Left renal pelvis (tissue), 4 donors: ENCODE measurements at places on chromosomes 11 and 22. TPM values are rescaled to one million over a fixed set of nuclear protein-coding genes. Genes with fewer than 3 reads are reported as not detected.
A peak's percentile ranks its signal among the peaks of the same experiment; 100 is the strongest.

DNA sequence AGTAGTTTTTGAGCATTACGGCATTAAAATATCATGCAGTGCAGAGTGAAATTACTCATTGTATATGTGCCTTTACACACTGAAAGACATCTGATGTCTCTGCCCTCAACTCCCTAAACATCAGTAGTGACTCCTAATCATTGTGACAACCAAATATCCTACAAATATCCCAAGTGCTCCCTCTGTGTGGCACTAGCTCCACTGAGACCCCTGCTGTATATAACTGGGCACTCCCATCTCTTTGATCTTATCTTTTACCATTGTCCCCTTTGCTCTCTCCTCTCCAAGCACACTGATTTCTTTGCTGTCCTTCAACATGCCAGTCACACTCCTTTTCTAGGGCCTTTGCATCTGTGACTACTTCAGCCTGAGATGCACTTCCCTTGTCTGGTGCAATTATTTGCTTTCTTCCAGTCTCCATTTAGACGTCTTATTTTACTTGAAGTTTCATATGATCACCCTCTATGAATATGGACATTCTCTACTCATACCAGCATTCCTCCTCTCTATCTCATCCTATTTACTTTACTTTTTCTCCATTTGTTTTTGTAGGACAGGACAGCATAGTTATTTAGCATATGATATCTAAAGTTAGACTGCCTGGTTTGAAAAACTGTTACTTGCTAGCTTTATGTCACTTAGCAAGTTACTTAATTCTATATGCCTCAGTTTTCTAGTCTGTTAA lies 2.4 kb downstream of the SLC5A12 start:
- DNase-seq: no peak

GRCh38 chr11:93904716-93905115 lies 54.3 kb upstream of the VSTM5 start:
- DNase-seq: no peak

The KCNJ1 gene
- polyA plus RNA-seq: 76.1 TPM

- no peak for DNase-seq
These were observed 85.3 kb downstream of the GGT1 start for GRCh38 chr22:24688256-24688655.

DNA sequence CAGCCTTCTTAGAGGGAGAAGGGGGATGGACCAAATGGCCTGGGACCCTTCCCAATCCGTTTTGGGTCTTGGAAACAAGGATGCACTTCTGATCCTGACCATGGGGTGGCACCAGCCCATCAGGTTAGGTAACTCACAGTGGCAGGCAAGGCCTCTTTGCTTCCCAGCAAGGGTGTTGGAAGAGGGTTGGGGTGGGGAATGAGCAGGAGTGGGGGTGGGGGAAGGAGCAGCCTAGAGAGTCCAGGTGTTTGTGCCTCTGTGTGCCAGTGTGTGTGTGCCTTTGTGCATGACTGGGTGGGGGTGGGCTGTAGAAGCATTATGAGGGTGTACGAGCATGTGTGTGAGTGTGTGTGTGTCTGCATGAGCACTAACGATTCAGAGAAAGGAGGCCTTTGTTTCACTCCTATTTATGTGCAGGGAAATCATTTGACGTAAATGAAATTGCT lies 213.1 kb downstream of the INSC start:
- peak; percentile 45 for DNase-seq

- no peak for DNase-seq
These were observed 63.5 kb downstream of the LUZP2 start for GRCh38 chr11:24560324-24560723.

GRCh38 chr22:33932997-33933396 lies 12.7 kb upstream of the LARGE1 start:
- no peak for DNase-seq
